Activated T-cell treated with anti-CD3 and anti-CD28 coated beads for 48 hours (primary cell): ENCODE measurements at places on chromosomes 4 and X.
A peak's percentile ranks its signal among the peaks of the same experiment; 100 is the strongest.

GRCh38 chr4:14636563-14636962 is 365.7 kb upstream of the CPEB2 start:
- DNase-seq = no peak

- DNase-seq = no peak
These were observed 65.7 kb upstream of the DMD start for GRCh38 chrX:33277046-33277445.

DNA sequence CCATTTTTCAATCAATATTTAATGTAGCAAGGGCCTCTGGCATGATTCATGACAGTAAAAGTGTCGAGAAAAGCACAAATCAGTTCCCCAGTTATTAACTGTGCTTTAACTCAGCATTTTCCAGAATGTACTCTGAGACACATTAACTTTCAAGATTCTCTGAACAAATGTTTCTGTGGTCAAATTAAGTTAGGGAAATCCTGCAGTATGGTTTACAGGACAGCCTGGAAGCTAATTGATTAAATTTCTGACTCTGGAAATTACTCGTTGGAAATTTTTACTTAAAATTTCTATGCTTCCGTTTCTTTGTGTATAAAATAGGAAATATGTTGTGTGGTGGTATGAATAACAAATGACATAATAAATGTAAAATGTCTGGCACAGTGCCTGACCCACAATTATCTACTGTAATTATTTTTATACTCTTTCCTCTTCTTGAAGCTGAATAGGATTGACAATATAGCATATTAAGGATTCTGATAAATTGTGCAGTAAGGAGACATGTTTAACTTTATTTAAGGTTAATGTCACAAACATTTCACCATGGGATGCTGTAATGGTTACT is 33.7 kb downstream of the STK32B start:
- DNase-seq = no peak

- no peak for DNase-seq
These were observed 57.2 kb downstream of the USP38 start for GRCh38 chr4:143241892-143242291.

GRCh38 chr4:156695163-156695562 is 276.4 kb downstream of the PDGFC start:
- no peak for DNase-seq

- DNase-seq = peak; percentile 6
These were observed 39.0 kb upstream of the RASL11B start for GRCh38 chr4:52822972-52823701.

- DNase-seq = no peak
These were observed 41.1 kb upstream of the NKAP start for GRCh38 chrX:119984652-119985051.

DNA sequence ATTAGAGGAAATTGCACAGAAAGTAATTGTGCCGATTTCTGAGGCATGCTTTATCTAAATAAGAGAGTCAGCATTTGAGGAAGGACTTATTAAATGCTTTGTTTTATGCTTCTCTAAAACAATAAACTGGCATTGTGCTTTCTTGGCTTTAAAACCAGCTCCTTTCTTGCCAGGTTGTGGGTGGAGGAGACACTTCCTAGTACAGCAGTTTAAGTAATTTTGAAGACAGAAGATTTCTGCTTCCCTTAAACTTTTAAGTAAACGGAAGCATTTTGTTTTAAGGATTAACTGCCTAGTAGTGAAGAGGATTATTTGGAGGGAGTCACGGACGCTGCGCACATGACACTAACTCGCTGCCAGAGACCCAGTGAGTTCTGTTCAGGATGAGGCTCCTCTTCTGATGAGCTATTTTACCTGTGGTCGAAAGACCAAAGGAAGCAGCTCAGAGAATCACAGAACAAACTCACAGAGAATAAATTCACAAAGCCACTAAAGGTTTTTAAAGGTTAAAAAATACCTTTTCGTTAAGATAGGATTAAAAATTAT is 169.5 kb downstream of the TLL1 start:
- no peak for DNase-seq

- no peak for DNase-seq
These were observed 95.4 kb downstream of the GPR143 start for GRCh38 chrX:9670136-9670814.

GRCh38 chr4:69713593-69713992 is 46.8 kb downstream of the SULT1B1 start:
- no peak for DNase-seq

GRCh38 chr4:20254511-20255250 is 3.0 kb downstream of the SLIT2 start:
- no peak for DNase-seq

- no peak for DNase-seq
These were observed 499.5 kb downstream of the ANKRD50 start for GRCh38 chr4:124212815-124213630.

DNA sequence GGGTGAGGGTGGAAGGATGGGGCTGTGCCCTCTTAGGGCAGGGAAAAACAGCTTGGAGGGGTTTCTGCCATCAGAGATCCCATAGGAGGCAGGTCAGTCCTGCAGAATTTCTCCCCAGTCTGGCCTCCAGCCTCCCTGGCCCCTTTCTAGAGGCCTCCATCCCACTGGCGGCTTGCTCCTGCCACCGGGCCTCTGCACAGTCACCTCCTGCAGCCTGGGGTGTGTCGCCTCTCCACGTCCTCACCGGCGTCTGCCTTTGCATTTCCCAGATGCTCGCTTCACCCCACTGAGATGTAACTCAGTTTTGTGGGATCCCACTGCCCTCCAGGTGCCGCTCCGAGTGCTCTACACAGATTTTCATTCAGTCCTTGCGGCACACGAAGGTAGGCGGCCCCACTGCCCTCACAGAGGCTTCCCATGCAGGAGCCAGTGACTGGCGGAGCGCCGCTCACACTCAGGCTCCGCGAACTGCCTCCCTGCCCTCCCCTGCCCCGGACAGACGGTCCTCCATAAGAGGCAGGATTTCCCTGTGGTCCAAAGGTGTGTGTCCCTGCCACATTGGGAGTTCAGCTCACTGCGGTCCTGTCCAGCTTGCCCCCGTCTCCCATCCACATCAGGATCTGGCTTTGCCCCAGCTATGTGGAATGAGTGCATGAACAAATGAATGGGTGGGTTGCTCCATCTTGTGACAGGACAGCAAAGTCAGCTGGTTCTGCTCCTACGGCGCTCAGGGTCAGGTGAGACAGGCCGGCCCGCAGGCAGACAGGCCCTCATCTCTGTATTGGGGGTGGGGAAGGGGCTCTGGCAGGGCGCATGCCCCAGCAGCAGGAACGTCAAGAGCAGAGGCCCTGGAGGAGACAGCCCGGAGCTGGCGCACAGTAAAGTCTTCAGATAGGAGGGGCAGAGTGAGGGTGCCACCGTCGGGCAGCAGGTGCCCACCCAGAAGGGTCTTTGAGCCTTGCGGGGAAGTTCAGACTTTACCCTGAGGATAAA is 2.7 kb upstream of the TMEM271 start:
- no peak for DNase-seq

GRCh38 chr4:37976991-37977470 is 16.8 kb downstream of the PTTG2 start:
- peak; percentile 75 for DNase-seq

GRCh38 chr4:2800691-2801596 is 8.1 kb downstream of the SH3BP2 start:
- no peak for DNase-seq

DNA sequence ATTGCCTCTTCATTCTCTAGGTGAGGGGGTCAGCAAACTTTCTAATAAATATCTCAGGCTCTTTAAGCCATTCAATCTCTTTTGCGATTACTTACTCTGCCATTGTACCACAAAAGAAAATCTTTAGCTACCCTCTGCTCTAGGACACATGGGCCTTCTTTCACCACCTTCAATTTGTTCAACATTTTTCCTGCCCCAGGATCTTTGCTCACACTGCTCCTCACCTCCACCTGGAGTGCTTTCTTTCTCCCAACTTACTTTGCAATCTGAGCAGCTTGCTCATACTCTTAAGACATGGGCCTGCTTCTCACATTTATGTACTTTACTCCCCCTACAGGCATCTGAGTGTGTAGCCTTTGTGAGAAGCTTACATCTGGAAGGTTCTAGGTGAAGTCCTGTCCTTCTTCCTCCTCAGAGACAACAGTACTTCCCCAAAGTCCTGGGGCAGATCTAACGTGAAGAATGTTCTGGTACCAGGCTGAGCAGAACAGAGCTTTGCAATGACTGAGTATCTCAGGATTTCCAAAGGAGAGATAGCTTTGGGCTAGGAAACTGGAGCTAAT is 55.0 kb upstream of the PRDM5 start:
- no peak for DNase-seq

DNA sequence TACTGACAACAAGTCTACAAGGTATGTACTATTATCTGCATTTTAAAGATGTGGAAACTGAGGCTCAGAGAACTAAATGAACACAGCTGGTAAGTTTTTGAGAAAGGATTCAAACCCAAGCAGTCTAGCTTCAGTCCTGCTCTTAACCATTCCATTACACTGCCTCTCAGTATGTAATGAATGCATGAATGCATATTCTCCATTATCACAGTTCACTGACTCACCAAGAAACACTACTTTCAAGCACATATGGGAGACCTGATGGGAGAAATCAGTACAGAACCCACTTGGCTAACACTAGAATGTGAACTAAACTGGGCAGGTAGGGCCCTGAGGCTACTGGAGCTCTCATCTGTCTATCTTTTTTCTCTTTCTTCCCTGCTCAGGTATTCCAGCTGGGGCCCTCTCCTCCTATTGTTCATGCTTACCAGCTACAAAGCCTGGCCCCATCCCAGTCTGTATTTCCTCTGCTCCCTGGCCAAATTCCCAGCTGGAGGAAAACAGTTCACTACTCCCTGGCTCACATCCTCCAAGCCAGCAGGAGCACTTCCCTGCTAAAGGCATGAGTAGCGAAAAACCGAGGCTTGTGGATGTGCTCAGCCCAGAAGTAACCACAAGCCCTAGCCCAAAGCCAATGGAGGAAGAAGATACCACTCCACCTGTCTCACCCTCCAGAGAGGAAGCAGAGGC is 178.2 kb upstream of the ARHGEF9 start:
- no peak for DNase-seq

DNA sequence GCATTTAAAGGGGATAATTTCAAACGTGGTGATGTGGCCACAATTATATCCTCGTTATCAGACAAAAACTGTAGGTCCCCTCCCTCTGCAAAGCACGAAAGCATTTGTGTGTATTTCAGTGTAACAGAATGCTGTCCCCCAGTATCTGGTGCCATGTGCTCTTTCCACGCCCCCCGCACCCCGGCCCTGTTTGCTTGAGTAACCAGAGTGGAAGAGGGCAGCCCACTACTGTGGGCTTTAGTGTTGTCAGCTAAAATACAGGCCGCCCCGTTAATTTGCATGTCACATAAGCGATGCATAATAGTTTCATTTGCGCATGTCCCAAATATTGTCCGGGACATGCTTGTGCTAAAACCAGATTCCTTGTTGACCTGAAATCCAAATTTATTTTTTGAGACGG is 110.1 kb downstream of the PHKA2 start:
- no peak for DNase-seq

- no peak for DNase-seq
These were observed 55.2 kb upstream of the HGFAC start for GRCh38 chr4:3386526-3386925.

GRCh38 chr4:39710098-39710896 is 12.4 kb downstream of the UBE2K start:
- no peak for DNase-seq

DNA sequence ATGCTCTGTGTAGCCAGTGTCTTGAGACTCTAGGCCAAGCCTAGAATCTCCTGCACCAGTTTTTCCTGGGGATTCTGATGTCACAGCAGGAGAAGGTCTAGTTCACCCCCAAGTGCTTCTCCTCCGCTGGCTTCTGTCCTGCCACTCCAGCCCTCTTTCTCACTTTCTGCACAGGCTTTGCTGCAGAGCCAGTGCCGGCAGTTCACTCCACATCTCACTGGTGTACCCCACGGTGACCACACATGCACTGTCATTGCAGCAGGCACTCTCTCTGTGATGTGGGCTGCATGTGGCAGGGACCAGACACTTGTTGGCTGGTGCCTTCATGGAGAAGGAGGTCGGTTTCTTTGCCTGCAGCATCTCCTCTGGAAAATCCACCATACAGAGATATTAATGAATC is 643.8 kb upstream of the GALNTL6 start:
- DNase-seq = no peak

GRCh38 chr4:113450295-113451080 is 311.1 kb downstream of the CAMK2D start:
- no peak for DNase-seq

DNA sequence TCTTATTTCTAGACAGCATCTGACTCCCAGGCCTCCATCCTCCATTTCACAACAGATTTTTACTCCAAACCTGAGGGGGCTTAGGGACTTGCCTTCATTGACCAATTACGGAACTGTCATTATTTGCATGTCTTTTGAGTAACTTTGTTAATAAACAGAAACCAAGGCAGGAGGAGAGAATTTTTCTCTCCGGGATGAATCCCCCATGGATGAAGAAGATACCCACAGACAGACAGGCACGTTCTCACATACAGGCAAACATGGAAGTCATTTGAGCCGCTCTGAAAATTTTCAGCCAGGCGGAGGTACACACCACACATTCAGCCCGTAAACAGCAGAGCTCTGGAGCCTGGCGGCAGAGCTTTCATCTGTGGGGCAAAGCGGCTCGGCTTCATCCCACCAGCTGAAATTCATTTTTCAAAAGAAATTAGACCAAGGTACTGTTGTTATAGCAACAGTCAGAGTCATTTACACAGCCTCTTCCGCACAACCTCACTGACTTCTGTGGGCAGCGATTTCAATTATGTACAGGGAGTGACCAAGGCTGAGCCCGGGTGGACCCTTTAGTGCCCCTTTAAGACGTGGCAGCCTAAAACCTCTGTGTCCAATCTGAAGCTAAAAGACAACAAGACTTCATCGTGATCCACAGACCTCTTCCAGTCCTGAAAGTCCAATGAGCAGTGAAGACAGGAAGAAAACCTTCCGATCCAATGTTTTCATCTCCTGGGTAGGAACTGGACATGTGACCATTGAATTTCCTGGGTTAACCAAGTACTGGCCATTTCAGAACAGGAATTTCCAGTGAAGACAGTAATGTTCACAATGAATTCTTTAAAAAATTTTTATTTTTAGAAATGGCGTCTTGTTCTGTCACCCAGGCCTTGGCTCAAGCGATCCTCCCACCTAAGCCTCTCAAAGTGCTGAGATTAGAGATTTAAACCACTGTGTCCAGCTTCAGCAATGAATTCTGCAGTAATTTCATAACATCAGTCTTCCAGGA is 237.0 kb downstream of the MGST2 start:
- DNase-seq = no peak

DNA sequence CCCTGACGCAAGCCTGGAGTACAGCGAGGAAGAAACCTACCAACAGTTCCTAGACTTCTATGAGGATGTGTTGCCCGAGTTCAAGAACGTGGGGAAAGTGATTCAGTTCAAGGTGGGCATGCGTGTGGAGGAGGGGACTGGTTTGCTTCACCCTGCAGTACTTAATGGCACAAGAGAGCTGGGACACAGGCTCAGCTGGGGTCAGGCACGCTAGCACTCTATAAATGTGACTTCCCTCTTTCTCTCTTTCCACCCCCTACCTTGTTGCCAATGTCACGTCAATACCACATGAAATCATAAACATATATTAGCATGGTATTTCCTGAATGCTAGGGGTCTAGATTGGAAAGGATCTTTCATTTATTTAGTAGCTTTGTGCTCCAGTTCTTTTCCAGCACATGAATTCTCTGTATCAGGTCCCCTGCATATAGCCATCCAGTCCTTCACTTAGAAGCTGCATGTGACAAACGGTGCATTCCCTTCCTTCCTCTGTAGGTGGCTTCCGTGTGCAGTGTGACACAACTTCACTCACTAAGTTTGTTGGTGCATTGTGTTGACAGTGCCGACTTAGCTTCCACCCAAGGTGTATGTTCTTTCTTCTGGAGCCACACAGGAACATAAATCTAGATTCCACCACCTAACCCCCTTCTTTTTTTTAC is 25.6 kb downstream of the ZRSR2 start:
- DNase-seq = no peak
